ENCODE measurements at places on chromosomes 3 and 15.

DNA sequence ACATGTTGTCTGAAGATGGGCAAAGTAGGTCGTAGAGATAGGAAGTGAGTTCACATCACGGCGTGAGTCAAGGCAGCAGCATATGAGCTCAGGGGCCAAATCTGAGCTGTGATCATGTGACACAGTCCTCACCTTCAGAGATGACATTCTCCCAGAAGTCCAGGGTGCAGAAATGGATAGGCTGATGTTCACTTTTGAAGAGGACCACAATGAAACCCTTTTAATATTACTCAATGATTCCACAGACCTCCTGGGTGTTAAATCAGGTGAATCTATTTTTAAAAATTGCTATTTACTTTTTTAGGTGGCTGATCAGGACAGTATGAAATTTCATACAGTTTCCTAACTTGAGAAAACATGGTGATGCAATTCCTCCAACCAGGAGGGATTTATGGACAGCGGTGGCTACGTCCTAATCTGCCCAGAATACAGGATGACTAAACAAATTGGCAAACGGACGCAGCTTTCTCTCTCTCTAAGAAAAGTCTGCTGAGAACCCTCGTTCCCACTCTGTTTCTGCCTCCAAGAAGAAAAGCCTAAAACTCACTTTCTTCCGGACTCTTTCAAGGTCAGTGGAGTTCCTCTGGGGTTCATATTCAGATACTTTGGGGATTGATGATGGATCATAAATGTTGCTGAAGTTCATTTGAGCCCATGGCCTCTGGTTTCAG lies 34.4 kb downstream of the B3GNT5 start:
- DNase-seq: peak; percentile 28

DNA sequence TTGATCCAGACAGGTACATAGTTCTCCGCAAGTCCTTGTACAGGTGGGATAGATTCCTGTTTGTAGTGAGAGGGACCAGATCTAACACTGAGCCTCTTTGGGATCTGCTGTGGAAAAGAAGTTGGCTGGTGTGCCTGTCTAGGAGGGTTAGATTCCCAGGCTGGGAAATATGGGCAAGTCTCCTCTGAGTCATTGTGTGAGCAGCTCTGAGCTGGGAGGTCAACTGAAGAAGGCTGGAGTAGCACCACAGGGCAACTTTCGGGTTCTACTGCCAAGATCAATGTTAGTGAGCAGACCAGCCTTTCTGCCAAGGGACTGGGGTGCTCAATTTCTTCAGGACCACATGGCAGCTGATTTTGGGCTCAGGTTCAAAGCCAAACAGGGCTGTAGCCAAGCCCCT lies 33.4 kb downstream of the CLDN1 start:
- DNase-seq: peak; percentile 42

DNA sequence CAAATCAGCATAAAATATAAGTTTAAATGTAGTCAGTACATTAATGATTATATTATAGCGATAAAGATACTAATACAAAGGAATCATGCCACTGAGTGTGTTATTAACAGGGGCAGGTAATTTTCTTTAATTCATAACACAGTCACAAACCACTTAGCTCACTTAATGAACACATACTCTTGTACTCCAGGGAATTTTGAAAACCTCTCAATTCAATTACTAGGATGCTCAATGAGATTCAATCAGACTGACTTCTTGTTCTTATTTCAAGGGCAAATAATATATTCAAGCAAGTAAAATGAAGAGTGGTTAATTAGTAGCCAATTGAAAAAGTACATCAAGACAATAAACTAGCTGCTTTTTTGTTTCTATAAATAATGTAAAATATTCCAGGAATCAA lies 5.8 kb upstream of the SUCNR1 start:
- DNase-seq: no peak

- no peak for DNase-seq
Observed at GRCh38 chr3:65483480-65483879, 555.2 kb downstream of the MAGI1 start.

GRCh38 chr15:73190189-73190601 lies 137.9 kb downstream of the NEO1 start:
- DNase-seq: no peak

- DNase-seq: no peak
Observed at GRCh38 chr3:88410259-88410658, 260.5 kb downstream of the C3orf38 start.

- no peak for DNase-seq
Observed at GRCh38 chr15:58003810-58004209, 61.7 kb downstream of the ALDH1A2 start.

DNA sequence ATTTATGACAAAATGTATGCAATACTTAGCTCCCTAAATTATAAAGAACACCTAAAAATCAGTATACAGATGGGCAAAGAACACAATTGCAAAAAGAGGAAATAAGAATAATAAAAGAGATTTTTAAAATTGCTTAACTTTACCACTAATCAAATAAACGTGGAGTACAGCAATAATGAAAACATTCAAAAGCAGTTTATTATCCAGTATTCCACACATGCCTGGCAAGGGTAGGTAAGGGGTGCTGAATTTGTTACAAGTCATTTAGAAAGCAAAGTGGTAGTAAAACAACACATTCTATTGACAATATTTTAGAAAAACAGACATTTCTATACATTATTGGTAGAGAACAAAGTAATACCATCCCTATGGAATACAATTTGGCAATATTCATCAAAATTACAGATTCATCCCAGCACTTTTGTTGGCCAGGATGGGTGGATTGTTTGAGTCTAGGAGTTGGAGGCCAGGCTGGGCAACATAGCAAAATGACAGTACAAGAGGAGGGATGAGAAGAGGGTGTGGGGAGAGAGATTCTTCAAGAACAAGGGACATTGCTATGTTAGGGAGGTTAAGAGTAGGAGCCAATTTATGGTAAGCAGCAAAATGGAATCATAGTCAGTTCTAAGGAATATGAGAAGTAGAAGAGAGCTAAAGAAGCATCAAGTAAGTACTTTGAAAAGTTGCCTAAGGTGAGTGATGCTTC lies 3.7 kb upstream of the ACKR4 start:
- DNase-seq: peak; percentile 38

- no peak for DNase-seq
Observed at GRCh38 chr3:10389339-10389738, 68.4 kb upstream of the SEC13 start.

DNA sequence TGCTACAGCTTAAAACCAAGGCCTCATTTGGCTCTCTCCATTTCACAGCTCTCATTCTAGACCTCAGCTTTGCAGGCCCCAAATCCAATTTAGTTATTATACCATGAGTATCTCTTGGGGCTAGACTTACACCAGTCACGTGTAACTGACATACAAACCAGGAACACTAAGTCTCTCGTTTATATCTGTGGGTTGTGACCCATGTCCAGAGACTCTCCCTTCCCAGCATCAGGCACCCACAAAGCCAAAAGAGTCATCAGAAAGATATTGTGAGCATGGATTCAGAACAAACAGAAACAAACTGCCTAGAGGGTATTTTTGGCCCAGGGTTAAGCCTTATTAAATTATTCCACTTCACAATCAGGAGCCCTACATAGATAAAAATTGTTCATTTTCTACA lies 5.6 kb upstream of the CCDC13 start:
- peak; percentile 54 for DNase-seq

DNA sequence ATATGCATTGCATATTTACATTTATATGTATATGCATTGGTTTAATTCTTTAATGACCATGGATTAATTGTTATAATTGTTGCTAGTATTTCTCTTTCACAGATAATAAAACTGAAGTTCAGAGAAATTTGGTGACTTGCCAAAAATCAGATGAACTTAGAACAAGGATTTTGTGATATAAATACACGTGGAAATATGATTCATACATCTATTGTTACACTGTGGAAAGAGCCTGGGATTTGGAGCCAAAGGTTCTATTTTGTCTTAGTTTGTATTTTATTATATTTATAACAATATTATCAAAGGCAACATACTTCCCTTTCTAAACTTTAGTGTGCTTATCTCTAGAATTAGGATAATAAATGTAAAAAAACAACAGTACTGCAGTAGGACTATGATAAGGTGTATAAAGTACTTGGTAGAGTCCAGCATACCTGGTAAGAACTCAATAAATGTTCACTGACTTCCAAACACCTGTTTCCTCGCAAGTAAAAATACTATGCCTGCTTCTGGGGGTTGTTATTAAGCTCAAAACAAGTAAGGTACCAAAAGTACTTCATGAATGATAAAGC lies 342.9 kb downstream of the THSD4 start:
- no peak for DNase-seq

GRCh38 chr15:66006986-66007385 lies 137.7 kb downstream of the RAB11A start:
- DNase-seq: peak; percentile 7

DNA sequence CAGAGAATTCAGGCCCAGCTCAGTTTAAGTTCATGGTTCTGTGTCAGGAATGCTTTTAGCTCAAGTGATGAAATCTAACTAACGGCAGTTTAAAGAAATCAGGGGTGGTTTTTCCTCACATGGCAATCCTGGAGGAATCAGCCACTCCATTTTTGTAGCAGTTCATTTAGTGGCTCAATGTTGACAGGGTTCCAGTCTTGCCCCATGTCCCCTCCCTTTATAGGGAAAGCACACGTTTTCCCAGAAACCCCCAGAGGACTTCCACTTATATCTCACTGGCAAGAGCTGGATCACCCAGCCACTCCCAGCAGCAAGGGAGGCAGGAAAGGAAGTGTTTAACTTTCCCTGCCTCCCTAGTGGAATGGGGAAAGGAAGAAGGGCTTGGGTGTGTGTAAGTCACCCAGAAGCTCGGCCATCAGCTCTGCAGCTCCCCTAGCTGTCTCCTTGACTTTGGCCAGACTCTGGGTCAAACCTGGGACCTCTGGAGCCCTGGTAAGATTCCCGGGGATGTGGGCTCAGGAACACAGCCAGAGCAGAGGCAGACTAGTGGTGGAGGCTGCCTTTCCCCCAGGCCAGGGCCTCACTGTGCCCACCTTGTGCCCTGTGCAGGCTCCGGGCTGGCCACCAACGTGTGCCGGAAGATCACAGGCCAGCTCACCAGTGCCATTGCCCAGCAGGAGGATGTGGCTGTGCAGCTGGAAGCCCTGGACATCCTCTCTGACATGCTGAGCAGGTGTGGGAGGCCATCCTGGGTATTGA lies 11.3 kb downstream of the CAND2 start:
- DNase-seq: no peak

- DNase-seq: peak; percentile 12
Observed at GRCh38 chr3:104596054-104596453, 770.7 kb upstream of the ALCAM start.

GRCh38 chr15:86328658-86329057 lies 249.0 kb downstream of the AGBL1 start:
- DNase-seq: no peak

DNA sequence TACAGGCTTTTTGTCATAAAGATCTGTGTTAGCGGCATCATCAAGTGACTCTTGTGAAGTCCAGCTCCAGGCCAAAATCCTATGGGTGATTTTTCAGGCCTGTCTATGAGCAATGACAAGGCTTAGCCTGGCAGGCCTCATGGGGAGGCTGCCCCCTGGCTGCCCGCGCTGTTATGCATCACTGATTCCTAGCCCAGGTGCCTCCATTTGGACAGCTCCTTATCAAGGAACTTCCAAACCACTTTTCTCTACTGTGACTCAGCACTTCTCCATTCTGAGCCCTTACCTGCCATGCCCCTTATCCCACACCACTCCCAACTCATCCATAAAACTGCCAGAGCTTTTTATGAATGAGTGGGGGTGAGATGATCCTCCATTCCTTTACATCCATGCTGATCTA lies 91.5 kb upstream of the C3orf80 start:
- DNase-seq: no peak

GRCh38 chr3:127716384-127716783 lies 43.6 kb downstream of the ABTB1 start:
- DNase-seq: no peak

GRCh38 chr3:174958671-174959328 lies 99.7 kb downstream of the NAALADL2 start:
- DNase-seq: no peak

- no peak for DNase-seq
Observed at GRCh38 chr3:71801986-71802385, 17.0 kb upstream of the PROK2 start.

- DNase-seq: peak; percentile 43
Observed at GRCh38 chr15:36529296-36530011, 50.0 kb upstream of the CDIN1 start.

GRCh38 chr3:123286308-123287023 lies 84.7 kb downstream of the SEC22A start:
- peak; percentile 60 for DNase-seq

DNA sequence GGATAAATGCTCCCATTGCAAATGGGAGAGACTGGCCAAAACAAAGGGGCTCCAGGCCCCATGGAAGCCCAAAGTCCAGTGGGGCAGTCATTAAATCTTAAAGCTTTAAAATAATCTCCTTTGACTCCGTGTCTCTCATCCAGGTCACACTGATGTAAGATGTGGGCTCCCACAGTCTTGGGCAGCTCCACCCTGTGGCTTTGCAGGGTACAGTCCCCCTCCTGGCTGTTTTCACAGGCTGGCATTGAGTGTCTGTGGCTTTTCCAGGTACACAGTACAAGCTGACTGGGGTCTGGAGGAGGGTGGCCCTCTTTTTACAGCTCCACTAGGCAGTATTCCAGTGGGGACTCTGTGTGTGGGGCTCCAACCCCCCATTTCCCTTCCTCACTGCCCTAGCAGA lies 45.9 kb downstream of the NIPA2 start:
- DNase-seq: no peak

GRCh38 chr3:192875971-192876565 lies 41.6 kb downstream of the MB21D2 start:
- peak; percentile 76 for DNase-seq

DNA sequence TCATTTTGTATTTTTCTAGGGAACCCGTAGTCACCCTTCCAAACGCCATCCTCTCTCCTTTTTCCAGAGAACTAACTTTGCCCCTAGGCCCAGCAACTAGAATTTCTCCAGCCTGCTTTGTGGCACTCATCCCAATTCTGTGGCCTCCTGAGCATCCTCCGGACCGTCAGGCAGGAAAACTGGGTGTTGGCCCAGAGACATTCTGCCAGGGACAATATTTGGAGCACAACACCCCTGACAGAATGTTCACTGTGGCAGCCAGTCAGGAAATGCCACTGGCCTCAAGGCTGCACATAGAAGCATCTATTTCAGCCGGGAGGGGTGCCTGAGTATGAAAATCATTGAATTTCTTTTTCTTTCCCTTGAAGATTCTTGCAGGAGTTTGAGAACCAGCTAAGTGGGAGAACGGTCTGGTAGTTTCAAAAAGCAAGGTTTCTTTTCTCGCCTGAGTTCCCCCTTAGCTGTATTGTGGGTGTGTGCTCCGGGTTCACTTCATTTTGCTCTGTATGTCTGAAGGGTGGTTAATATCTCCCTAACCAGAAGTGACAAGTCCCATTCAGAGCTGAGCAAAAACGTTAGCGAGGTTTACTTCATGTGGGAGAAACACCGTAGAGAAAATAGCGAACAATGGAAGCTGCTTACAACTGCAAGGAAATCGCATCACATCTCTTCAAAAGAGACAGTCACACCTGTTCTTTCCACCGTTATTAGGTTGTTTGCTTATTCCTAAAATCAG lies 108.1 kb upstream of the TPM1 start:
- DNase-seq: no peak

DNA sequence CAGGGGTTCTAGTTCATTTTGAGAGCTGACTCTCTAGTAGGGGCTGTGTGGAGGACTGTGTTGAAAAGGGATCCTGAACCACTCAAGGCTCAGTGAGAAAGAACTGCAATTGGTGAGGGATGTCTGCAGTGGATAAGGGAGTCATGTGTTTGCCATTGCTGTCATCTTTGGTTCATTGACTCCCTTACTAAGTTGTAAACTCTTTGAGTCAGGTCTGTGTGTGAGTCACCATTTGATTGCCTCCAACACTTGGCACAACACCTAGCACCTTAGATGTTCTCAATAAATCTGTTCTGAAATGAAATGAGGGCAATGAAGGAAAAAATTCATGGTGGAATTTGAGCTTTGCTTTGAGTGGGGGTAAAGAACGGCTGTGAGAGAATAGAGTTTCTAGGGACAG lies 51.7 kb downstream of the PLS1 start:
- peak; percentile 10 for DNase-seq

All from EL (cell line).